ENCODE measurements at places on chromosomes 1 and 21. TPM values are rescaled to one million over a fixed set of nuclear protein-coding genes. Genes with fewer than 3 reads are reported as not detected.

Gene LMX1A
- not detected for total RNA-seq

Gene RRAGC
- total RNA-seq = 17.2 TPM

Gene LRRC53
- total RNA-seq = not detected

Gene OR2L8
- 0.42 TPM for total RNA-seq

GRCh38 chr1:3881193-3881480, 18.9 kb downstream of the C1orf174 start:
- H3K36me3 ChIP-seq = peaks cover 57% of the 10 kb centered on the region
- H3K27me3 ChIP-seq = no peaks in the 10 kb centered on the region
- no peaks in the 10 kb centered on the region for H3K4me1 ChIP-seq
- no peak for DNase-seq
- no peak overlapping the region for H3K27ac ChIP-seq
- H3K4me3 ChIP-seq = no peak overlapping the region

- H3K4me1 ChIP-seq = no peaks in the 10 kb centered on the region
- H3K27ac ChIP-seq = no peak overlapping the region
- H3K4me3 ChIP-seq = no peak overlapping the region
- H3K27me3 ChIP-seq = no peaks in the 10 kb centered on the region
- no peak for DNase-seq
- no peaks in the 10 kb centered on the region for H3K36me3 ChIP-seq
Observed at GRCh38 chr1:189084811-189085210, 1392.9 kb downstream of the BRINP3 start.

GRCh38 chr1:51433972-51434510, 85.0 kb downstream of the EPS15 start:
- H3K36me3 ChIP-seq = peaks cover 42% of the 10 kb centered on the region
- no peak for DNase-seq
- H3K27me3 ChIP-seq = no peaks in the 10 kb centered on the region
- H3K27ac ChIP-seq = no peak overlapping the region

- no peaks in the 10 kb centered on the region for H3K4me1 ChIP-seq
- no peak overlapping the region for H3K4me3 ChIP-seq
- H3K27me3 ChIP-seq = no peaks in the 10 kb centered on the region
- no peak overlapping the region for H3K27ac ChIP-seq
- no peak for DNase-seq
Observed at GRCh38 chr1:178408871-178409270, 87.9 kb downstream of the CLEC20A start.

- H3K27ac ChIP-seq = no peak overlapping the region
- H3K4me1 ChIP-seq = peaks cover 32% of the 10 kb centered on the region
- DNase-seq = no peak
- no peaks in the 10 kb centered on the region for H3K27me3 ChIP-seq
- H3K36me3 ChIP-seq = no peaks in the 10 kb centered on the region
Observed at GRCh38 chr1:51567653-51568052, 48.6 kb upstream of the EPS15 start.

DNA sequence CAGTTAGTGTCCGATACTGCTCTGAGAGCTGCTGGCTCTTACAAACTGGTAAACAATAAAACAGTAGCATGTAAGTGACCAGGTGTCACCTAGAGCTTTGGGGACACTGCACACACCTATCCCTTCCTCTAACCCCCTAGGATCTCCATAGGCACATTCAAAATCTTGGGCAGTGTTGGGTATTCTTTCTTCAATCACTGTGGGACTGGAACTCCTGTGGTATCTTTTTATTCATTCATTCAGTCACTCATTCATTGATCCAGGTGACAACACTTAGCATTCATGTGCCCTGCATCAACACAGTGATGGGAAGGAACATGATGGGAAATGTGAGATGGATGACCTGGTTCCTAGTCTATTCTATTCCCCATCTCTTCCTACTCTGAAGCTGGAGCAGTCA, 73.9 kb downstream of the HHAT start:
- no peak overlapping the region for H3K4me3 ChIP-seq
- H3K27ac ChIP-seq = no peak overlapping the region
- no peaks in the 10 kb centered on the region for H3K27me3 ChIP-seq
